Ascending aorta (tissue), 2 donors: ENCODE measurements at places on chromosomes 4 and X. TPM values are rescaled to one million over a fixed set of nuclear protein-coding genes. Genes with fewer than 3 reads are reported as not detected.

DNA sequence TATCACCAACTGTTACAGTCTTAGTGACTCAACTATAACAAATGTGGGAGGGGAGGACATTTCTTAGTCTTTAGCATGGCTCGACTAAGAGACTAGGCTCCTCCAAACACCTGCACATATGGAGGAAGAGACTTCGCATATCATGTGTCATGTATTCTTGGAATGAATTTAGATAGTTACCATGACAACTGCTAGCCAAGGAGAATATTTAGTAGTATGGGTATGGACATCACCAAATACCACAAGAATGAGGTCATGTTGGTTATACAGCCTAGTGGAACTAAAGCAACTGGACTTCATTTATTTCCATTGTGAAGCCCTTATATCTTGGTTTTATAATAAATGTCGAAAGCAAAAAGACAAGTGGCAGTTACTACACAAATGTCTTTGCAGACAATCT lies 512.3 kb downstream of the CFAP47 start:
- DNase-seq = no peak

- DNase-seq = peak; percentile 22
These were observed at the start of gene OCIAD2 for GRCh38 chr4:48906206-48907173. OCIAD2 (minus strand) TSS chr4:48906774; CDS start chr4:48904549, 2,225 bp downstream.

DNA sequence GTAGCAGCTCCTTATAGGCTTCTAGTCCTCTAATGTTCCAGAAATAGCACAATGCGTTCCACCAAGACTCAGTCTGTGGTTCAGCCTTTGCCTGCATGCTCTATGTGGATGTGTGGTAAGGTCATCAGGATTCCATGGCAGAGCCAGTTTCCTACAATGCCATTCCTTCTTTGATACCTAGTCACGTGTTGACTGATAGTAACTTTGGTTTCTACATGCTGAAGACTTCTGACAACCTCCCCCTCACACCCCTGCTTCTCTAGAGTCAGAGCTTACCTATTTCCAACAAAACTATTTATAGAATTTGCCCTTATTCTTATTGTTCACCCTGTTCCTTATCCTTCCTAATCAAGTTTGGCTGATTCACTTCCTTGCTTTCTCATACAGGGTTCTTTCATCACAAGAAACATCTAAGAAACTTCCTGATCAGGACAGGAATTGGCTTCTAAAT lies 81.1 kb downstream of the CT47B1 start:
- no peak for DNase-seq

DNA sequence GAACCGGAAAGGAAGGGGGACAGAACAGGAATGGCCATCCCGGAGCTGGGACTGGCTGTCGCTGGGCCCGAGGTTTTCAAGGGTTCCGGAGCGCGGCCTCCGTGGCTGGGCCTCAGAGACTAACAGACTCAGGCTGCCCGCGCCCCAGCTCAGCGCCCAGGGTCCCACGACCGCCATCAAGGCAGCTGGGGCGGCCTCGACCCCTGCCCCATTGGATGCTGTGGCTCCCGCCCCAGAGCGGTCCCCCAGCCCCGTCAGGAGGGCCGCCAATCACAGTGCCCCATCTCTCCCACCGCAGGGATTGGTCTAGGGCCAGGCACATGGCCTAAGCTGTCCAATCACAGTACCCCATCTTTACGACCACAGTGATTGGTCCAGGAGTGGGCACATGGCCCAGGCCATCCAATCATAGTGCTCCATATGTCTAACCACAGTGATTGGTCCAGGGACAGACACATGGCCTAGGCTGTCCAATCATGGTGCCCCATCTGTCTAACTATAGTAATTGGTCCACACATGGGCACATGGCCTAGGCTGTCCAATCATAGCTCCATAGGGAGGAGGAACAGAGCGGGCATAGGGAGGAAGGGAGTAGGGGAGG lies 105.3 kb upstream of the NKX1-1 start:
- DNase-seq = no peak

- DNase-seq = no peak
These were observed 118.4 kb downstream of the COX18 start for GRCh38 chr4:72951147-72951546.

The HTRA3 gene
- total RNA-seq = 52.6 TPM

- no peak for DNase-seq
These were observed 61.7 kb upstream of the HDAC8 start for GRCh38 chrX:72634331-72634730.

DNA sequence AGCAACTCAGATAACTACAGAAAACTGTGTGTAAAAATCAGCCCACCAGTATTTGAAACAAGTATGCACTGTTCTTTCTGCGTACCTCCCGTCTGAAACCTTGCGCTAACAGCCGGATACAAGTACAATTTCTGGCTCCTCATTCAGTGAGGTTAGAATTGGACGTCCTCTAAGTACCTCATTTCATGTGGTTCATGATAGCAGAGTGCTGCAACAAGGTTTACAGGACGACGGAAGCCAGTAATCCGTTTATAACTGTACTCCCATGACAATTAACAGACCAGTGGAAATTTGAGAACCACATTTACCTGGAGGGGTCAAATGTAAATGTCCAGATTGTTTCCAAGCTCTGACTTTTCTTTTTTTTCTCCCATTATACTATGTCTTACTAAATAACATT lies 52.9 kb upstream of the TENM3 start:
- no peak for DNase-seq

DNA sequence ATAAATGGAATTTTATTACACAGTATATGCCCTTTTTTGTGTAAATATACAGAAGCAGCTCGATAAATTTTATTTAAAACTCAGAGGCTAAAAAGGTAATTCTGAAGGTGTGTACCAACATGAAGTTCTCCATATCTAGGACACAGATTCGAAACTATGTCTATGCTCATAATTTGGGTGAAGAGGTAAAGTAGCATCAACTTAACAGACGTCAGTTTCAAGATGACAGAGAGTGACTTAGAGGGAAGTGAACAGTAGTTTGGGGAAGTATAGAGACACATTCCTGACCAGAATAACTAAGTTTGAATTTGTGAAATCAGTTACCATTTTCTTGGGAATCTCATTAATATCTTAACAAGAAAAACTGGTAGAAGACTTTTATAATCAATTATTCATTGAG lies 2493.3 kb downstream of the ARAP2 start:
- no peak for DNase-seq

DNA sequence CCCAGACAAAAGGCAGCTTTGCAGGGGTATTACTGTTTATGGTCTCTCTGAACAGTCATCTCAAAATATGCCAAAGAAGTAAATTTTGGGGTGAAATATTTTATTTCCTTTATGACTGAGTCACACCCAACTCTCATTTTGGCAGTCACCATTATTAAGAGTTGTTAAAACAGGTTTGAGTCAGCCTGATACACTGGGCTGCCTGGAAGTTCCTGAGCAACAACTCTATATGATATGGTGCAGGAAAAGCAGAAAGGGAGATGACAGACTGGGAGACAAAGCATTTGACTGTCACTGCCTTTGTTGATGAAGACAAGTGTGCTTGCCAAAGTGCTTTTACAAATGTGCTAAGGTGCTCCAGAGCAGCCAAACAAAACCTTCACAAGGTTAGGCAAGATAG lies 1263.5 kb downstream of the PCDH7 start:
- DNase-seq = no peak

DNA sequence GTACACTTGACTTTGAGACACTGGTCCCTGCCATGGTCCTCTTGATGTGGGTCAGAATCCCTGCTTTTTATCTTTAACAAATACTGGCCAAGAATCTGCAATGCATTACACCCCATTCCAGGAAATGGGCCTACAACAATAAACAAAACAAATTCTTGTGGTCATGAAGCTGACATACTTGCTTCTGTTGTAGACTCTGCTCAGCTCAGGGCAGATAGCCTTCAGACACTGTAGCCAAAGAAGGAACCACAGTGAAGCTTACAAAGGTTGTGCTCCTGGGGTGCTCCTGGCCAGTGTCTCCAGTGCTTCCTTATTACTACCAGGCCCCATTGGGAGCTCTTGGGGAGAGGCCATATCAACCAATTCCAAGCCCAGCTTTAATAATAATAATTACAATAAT lies 21.8 kb downstream of the KIAA1210 start:
- no peak for DNase-seq

The SLC10A6 gene
- total RNA-seq = 23.5 TPM

The VSIG4 gene
- 157 TPM for total RNA-seq

GRCh38 chr4:71187404-71188155 lies 151.2 kb upstream of the SLC4A4 start:
- no peak for DNase-seq

DNA sequence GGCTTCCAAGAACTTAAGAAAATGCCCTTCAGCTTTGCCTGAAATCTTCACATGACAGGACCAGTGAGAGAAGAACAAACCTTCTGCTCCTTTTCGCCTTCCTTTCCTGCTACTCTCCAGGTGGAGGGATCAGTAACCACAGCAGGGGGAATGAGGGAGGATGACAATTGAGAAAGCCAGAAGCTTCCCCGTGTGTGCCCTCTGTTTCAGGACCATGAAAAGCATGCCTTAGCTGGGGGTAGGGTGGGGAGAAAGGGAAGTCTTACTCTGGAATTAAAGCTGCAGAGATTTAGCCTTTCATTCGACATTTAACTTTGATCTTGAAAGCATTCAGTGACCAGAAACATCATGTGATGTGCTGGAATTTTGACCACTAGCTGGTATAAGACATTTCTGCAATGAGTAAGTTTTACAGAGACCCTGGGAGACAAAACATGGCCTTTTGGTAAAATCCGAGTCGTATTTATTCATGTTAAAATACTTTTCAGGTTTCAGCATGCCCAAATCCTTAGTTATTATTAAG lies 10.6 kb upstream of the PUDP start:
- DNase-seq = no peak

DNA sequence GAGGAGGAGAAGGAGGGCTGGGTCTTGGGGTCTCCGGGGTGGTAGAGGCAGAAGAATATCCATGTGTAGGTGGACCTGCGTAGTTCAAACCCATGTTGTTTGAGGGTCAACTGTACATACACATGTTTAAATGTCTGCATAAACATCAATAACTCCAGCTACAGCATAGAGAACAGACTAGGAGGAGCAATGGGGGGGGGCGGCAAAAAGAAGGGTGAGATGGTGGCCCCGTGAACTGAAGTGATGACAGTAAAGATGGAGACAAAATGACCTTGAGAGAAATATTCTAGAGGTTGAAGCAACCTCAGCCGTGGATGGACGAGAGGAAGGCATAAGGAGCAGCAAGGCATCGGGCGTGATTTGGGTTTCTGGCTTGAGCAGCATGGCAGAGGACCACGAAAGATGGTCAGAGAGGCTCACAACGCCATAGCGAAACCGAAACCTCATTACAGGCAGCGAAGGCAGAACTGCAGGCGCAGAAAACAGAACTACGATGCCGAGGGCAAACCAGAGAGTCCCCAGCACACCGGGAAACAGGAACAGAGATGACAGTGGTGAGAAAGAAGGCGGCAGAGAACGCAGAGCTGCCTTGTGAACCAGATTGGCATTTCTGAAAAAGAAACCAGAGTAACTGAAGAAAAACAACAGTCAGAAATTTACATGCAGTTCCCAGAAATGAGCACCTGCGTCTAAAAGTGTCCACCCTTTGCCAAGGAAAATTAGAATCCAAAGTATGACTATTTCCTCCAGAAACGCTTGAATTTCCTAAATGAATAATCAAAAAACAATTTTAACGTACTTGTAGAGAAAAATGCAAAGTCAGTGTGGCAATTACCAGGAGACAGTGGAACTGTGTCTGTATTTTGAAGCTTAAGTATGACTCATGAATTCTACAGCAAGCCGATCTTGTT lies 50.3 kb upstream of the ENPP6 start:
- no peak for DNase-seq

The MAP3K15 gene
- 0.21 TPM for total RNA-seq

The TCEANC gene
- 4.5 TPM for total RNA-seq

DNA sequence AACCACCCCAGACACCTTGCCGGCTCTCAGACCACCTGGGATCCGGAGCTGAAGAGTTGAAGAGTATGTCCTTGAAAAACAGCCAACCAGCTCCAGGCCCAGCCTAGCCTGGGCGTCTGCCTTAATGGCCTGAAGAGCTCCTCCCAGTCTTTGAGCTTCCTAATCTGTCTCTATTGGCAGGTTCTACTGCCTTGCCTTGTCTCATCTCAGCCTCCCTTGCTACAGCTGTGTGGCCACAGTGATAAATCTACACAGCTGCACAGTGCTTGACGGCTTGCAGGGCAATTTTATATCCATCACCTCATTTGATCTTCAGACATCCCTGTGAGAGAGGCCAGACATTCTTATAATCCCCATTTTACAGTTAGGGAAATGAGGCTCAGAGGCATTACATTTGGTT lies 19.9 kb downstream of the AWAT2 start:
- no peak for DNase-seq

- DNase-seq = no peak
These were observed 9.6 kb upstream of the DUSP9 start for GRCh38 chrX:153637121-153638040.

DNA sequence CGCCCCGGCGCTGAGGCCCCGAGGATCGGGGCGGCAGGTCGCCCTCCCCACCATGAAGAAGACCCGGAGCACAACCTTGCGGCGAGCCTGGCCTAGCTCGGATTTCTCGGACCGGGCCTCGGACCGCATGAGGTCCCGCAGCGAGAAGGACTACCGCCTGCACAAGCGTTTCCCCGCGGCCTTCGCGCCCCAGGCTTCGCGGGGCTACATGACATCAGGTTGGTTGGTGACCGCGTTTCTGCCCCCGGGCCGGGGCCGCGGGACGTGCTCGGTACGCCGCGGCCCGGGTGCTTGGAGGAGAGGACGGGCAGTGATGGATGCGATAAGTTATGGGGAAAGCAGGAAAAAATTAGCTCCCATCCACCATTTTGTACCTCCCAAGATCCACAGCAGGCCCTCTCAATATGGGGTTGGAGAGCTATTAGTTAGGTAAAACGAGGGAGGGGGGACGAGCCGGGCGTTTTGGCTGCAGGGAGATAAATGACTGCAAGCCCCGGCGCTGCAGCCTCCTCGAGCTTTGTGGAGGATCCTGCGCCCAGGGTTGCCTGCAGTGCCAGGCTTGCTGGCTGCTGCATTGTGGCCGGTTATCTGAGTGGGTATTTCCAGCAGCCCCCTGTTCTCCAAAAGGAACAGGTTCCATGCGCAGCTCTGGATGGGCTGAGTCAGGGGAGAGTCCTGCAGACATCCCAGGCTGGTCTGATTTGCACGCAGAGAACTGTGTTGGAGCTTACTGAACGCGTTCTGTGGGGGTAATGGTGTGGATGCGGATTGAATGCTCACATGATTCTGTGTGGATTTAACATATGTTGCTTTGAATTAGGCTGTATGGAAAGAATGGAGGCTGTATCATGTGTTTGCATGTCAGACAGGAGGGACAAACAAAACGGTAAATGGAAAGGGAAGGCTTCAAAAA lies 1.9 kb downstream of the STOX2 start:
- DNase-seq = no peak

GRCh38 chr4:182975806-182976205 lies 58.6 kb upstream of the DCTD start:
- no peak for DNase-seq

- no peak for DNase-seq
These were observed 13.3 kb upstream of the DYNLT3 start for GRCh38 chrX:37860721-37861120.

DNA sequence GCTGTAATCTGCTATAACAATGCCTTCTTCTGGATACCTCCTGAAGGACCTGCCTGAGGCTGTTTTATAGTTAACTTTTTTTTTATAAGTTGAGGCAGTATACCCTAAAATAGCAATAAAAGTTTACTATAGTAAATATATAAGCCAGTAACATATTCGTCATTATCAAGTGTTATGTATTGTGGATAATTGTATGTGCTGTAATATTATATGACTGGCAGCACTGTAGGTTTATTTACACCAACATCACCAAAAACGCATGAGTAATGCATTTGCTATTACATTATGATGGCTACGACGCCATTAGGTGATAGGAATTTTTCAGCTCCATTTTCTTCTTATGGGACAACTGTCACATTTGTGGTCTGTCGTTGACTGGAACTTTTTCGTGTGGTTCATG lies 237.2 kb upstream of the PITX2 start:
- DNase-seq = no peak
